Choroid plexus epithelial cell (primary cell): ENCODE measurements at places on chromosomes 5 and 9.

- DNase-seq, result no peak
Observed at GRCh38 chr5:65797481-65797880, 75.5 kb downstream of the NLN start.

GRCh38 chr5:109155625-109156024 is 254.1 kb downstream of the PJA2 start:
- no peak for DNase-seq

DNA sequence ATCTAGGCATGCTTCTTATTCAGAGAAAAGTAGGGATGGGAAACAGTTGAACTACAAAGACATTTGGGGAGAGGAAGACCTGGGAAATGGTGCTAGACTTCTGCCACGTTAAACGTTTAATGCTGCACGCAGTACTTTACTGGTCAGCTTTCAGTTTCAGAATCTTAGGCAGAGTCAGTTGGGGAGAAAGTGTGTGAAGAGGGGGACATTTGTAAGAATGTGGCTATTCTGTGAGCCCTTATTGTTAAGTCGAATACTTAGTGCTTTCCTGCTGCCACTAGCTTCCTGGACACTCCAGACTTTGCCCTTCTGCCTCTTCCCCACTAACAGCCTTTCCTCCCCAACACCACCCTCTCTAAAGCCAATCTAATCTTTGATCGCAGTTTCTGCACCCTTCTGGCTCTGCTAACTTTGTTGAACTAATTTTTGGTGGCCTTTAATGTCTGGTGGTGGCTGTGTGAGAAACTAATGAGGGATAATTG is 6.1 kb downstream of the CYSTM1 start:
- no peak for DNase-seq

- DNase-seq, result peak; percentile 72
Observed at GRCh38 chr5:137320056-137321045, 178.8 kb downstream of the SPOCK1 start.

DNA sequence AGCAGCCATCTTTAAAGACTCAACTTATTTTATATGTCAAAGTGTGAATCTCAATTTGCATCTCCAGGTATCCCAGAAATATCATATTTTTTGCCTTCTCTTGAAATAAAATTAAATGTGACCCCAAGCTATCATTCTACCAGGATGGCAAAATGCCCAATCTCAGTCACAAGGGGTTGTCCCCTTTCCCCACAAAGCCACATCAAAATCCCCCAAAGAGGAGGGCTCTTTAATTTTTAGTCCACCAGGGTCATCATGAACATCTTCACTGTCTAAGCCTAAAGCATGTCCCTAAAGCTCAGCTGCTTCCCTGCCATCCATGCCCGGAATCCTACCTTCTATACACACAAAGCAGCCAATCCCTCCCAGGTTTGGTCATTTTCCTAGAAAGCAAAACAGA is 670.5 kb upstream of the KLF4 start:
- no peak for DNase-seq

DNA sequence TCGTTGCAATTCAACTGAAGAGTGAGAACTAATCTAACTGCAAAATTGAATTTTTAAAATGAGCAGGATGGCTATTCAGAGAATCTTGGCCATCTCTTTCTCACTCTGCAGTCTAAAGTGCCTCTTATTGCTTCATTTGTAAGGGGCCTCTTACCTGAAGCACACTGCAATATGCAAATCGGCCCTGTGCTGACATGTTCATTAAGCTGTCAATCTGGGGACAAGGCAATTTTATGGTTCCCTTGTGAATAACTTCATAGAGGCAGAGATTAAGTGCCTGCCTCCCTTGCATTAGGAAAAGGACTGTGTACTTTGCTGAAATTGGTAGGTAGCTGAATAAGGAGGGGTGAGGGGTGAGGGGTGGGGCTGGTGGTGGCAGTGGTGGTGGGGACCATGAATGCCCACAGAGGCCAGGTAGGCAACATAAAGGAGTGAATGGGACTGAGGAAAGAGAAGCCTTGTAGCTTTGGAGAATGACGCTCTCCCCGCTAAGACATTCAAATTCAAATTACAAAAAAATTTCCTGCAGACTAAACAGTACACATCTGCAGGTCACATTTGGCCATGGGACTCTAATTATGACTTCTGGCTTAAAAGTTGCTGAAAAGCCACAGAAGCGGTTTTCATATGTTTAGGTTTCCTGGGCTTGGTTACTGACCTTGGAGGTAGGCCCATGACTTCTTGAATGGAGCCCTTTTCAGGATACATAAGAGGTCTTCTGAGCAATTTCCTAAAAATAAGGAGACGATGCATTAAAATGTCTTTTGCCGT is 25.0 kb downstream of the TNFSF8 start:
- no peak for DNase-seq

DNA sequence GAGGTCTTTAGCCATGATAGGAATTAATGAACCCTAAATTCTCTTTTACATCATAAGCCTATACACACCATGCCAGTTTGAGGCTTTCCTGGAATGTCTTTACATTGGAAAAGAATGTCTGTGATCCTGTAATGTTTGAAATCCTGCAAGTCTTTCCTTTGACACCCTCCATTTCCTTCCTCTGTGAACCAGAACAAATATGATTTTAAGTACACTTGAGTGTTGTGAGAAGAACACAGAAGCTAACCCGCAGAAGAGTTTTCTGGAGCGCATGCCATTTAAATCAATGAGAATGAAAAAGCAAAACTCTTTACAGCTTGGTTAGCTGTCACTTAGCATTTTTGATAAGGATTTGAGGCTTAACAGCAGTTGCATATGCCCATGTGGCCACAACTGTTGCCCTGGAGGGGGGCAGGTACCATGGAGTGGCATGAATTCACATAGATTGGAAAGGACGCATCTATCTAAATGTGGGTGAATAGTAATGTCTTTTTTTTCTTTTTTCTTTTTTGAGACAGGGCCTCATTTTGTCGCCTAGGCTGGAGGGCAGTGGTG is 372.6 kb downstream of the KDM4C start:
- no peak for DNase-seq

GRCh38 chr9:75185585-75186170 is 97.4 kb downstream of the OSTF1 start:
- DNase-seq, result peak; percentile 61

- DNase-seq, result peak; percentile 42
Observed at GRCh38 chr5:111848476-111848875, 91.5 kb upstream of the NREP start.

DNA sequence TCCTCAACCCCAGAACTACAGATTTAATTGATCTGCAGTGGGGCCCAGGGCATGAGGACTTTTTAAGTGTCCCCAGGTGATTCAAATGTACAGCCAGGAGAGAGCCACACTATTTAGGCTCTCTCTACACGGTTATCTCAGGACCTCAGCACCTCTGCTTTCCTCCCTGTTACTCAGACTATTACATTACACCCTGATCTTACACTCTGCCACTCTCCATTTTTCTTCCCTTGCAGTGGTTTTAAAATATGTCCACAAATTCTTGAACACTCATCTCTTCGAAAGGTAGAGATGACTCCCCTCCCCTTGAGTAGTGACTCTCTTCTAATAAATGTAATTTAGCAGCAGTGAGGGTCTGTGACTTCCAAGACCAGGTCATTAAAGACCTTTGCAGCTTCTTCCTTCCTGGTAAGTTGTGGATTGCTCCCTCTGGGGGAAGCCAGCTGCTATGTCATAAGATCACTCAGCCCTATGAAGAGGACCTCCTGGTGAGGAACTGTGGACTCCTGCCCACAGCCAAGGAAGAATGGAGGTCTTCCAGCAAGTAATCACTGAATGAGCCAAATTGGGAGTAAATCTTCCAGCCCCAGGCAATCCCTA is 87.5 kb upstream of the SSBP2 start:
- peak; percentile 78 for DNase-seq

DNA sequence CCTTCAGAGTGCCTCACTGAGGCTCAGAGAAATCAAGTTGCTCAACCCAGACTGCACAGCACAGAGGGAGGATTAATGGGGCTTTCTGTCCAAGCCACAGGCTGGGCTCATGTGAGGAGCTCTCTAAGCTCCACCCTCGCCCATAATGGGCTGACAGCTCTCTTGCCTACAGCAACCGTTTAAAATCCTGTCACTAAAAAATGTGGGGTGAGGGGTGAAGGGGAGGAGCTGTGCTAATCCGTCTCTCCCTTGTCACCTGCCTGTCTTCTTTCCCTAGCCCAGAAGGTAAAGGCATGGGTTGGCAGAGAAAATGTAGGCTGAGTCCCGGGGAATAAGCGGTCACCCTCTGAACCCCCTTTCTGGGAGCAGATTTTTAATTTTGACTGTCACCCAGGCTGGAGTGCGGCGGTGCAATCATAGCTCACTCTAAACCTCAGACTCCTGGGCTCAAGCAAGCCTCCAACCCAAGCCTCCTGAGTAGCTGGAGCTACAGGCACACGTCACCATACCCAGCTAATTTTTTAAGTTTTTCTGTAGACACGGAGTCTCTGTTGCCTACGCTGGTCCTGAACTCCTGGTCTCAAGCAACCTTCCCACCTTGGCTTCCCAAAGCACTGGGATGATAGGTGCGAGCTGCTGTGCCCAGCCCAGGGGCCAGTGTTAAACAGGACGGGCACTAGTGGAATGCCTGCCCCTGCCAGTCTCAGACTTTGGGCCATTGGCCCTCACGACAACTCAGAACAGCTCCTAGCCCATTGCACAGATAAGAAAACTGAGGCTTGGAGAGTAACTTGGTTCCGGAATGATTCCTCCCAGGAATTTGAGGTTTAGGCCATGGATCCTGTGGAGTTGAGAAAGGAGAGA is 89.5 kb downstream of the LMX1B start:
- DNase-seq, result no peak

DNA sequence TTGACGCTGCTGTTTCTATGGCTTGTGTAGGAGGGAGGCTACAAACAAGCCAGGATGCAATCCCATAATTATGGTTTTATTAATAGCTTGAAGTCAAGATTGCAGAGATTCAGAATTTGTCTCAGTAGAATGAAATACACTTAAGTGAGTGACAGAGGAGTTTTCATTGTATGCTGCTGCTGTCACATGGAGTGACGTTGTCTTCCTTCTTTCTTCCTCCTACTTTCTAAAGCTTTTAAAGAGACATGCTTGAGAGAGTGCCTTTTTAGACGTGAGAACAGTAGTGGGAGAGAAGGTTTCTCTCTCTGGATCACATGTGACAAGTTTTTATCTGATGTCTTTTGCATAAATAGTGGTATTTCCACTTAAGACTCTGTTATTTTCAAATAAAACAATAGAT is 48.9 kb downstream of the MACIR start:
- no peak for DNase-seq
